ENCODE measurements at places on chromosomes 3 and 15. TPM values are rescaled to one million over a fixed set of nuclear protein-coding genes. Genes with fewer than 3 reads are reported as not detected.

Gene SLC24A5
- not detected for polyA plus RNA-seq

- H3K27ac ChIP-seq = no peak overlapping the region
- DNase-seq = no peak
- H3K27me3 ChIP-seq = no peaks in the 10 kb centered on the region
- H3K36me3 ChIP-seq = no peaks in the 10 kb centered on the region
- no peak overlapping the region for H3K4me3 ChIP-seq
Observed at GRCh38 chr15:65335278-65336055, 31.0 kb downstream of the RNU5B-1 start.

GRCh38 chr3:30871720-30872119, 22.7 kb downstream of the GADL1 start:
- H3K27me3 ChIP-seq = no peaks in the 10 kb centered on the region
- no peak for DNase-seq
- H3K4me1 ChIP-seq = no peaks in the 10 kb centered on the region
- no peak overlapping the region for H3K27ac ChIP-seq
- H3K36me3 ChIP-seq = no peaks in the 10 kb centered on the region

DNA sequence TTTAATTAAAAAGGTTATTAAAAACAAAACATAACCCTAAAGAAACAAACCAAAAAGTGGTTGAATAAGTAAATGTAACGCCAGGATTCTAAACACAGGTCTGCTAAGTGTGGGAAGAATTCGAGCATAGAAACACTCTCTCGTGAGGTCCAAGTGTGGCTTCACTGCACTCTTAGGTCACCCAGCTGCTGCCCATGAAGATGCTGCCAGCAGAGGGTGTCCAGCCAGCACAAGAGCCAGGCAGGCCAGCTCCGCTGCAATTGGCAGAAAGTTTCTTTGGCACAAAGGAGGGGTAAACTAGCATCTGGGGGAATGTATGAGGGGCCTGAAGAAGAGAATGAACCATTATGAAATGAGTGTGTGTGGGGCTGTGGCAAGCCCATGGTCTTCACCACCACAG, 215.7 kb upstream of the FEZF2 start:
- no peak overlapping the region for H3K4me3 ChIP-seq
- H3K27ac ChIP-seq = no peak overlapping the region
- no peaks in the 10 kb centered on the region for H3K4me1 ChIP-seq
- DNase-seq = no peak
- H3K27me3 ChIP-seq = peaks cover 2% of the 10 kb centered on the region

GRCh38 chr15:74531144-74531811, 9.7 kb upstream of the ARID3B start:
- no peaks in the 10 kb centered on the region for H3K36me3 ChIP-seq
- H3K4me3 ChIP-seq = no peak overlapping the region
- no peaks in the 10 kb centered on the region for H3K27me3 ChIP-seq
- no peaks in the 10 kb centered on the region for H3K4me1 ChIP-seq

GRCh38 chr3:154799800-154800199, 280.3 kb upstream of the MME start:
- no peak overlapping the region for H3K27ac ChIP-seq
- no peaks in the 10 kb centered on the region for H3K36me3 ChIP-seq
- H3K27me3 ChIP-seq = no peaks in the 10 kb centered on the region
- H3K4me3 ChIP-seq = no peak overlapping the region
- no peak for DNase-seq
